ENCODE measurements at places on chromosomes 7 and 10. TPM values are rescaled to one million over a fixed set of nuclear protein-coding genes. Genes with fewer than 3 reads are reported as not detected.

DNA sequence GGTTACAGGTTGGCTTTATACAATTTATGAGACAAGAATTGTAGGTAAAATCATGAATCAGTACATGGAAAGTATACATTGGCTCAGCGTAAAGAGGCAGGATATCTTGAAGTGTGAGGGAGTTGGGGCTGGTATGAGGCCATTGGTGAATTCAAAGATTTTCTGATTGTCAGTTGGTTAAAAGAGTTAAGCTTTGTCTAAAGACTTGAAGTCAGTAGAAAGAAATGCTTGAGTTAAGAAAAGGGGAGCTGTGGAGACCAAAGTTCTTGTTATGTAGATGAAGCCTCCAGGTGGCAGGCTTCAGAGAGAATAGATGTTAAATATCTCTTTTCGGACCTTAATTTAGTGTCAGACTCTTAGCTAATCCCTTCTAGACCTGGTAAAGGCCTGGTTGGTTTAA lies 341.0 kb downstream of the GALNT17 start:
- no peak for ATAC-seq

- ATAC-seq = no peak
Observed at GRCh38 chr10:114491419-114491818, 87.1 kb upstream of the AFAP1L2 start.

DNA sequence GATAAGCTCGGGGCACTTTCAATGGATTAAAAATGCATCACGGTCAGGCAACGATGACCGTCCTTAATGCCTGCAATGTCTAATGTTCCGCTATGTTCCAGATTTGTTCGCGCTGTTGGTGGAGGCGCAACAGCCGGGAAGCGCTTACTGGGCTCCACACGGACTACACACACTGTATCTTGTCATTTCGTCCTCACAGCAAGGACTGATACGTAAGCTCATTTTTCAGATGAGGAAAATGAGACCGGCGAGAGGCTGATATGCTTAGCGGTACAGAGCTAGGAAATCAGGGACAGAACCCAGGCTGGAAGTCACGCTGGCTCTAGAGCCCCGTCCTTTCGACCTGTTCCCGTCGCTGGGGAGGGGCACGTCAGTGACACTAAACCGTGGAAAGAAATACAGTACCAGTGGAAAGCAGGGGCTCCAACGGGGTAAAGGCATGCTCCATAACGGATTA lies 670 bp downstream of the TPK1 start:
- ATAC-seq = peak; percentile 56

DNA sequence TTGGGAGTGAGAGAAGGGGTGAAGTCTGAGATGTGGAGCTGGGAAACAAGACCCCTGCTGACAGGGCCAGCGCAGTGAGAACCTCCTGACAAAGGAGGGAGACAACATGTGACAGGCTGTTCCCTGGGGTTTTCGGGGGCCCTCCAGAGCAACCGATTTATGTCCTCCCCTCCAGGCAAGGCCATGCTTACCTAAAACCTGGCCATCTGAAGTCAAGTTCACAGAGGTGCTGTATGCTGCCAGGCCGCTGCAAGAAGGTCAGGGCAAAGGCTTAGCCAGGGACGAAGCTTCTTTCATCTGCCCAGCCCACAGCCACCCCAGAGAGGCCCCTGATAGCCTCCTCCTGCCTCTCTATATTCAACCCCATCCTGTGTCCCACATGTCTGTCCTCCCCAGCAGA lies 20.6 kb downstream of the NPC1L1 start:
- no peak for ATAC-seq

GRCh38 chr7:90946730-90947501 lies 317.3 kb upstream of the FZD1 start:
- ATAC-seq = no peak

The LAMTOR4 gene
- total RNA-seq = 145 TPM

The ADRB1 gene
- 0.52 TPM for total RNA-seq

The AMZ1 gene
- 1.1 TPM for total RNA-seq

The TMEM176B gene
- 15.5 TPM for total RNA-seq

The SORBS1 gene
- total RNA-seq = 38.9 TPM

The GRM3 gene
- 2.8 TPM for total RNA-seq

Measured in motor neuron (in vitro differentiated cells).